Omental fat pad (tissue), 4 donors: ENCODE measurements at places on chromosomes 6 and 20. TPM values are rescaled to one million over a fixed set of nuclear protein-coding genes. Genes with fewer than 3 reads are reported as not detected.

DNA sequence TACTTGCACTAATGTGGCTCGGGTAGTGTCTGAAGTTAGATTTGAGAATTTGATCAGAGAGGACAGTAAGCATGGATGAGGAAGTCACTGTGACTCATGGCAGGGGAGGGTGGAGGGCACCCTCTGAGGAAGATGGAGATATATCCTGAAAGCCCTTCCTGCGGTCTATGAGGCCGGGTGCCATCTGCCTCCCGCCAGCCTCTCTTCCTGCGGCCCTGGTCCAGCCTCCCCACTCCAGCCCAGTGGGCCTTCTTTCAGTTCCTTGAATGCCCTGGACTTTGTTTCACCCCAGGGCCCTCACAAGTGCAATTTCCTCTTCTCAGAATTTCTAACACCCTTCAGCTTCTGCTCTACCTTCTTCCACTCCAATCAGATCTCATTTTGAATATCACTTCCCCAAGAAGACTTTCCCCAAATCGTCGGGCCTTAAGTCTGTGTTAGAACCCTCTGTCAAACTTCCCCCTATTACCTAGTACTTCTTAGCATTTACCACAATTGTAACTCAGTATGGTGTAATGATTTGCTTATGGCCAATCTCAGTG is 20.2 kb upstream of the TNFAIP3 start:
- no peak for DNase-seq

- DNase-seq: no peak
Measured at GRCh38 chr6:52059821-52060220, 27.6 kb downstream of the PKHD1 start.

DNA sequence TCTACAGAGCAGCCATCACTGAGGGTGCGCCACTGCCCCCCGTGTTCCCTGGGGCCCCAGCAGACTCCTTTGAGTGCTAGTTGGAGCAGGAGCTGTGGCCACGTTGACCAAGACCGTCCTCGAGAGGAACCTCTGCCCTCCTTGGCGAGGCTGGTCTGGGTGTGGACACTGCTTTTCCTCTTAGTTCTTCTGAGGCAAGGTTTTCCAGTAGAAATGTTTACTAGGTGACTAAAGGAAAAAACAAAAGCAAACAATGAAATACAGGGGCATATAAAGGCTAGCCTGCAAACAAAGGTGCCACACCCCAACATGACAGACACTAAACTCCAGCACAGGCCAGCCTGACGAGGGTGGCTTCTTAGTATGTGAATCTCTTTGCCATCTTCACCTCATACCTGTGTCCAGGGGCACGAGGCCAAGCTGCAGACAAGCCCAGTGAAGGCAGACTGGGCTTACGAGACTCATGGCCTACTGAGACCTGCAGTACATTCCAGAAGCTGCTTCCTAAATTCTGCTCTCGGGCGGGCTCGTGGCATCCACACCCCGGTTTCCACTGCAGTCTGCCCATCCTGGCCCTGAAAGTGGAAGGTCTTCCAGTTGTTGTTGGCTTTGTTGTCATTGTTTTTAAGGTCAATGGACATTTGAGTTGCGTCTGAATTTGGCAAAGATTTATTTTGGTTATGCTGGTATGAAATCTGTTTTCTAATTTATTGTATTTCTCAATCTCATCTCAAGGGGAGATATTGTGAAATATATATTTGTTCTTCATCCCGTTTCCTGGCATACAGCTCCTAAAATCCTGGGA is 39.2 kb downstream of the FAM50B start:
- no peak for DNase-seq

GRCh38 chr6:85458782-85459181 is 8.9 kb downstream of the NT5E start:
- no peak for DNase-seq

DNA sequence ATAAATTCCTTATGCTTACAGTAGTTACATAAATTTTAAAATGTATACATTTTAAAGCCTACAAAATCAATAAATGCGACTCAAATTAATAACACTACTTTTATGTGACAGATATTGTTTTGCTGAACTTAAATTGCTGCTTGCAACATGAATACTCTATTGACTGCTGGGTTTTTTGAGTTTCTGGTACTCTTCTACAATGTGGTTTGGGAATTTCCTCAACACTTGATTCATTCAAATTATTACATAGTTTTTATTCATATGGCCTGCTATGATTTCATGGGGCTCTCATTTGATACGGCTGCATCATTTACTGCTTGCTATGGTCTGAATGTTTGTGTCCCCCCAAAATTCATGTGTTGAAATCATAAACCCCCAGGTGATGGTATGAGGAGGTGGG is 2.3 kb upstream of the TXLNB start:
- DNase-seq: no peak

GRCh38 chr6:98463038-98464000 is 371.1 kb upstream of the POU3F2 start:
- no peak for DNase-seq

DNA sequence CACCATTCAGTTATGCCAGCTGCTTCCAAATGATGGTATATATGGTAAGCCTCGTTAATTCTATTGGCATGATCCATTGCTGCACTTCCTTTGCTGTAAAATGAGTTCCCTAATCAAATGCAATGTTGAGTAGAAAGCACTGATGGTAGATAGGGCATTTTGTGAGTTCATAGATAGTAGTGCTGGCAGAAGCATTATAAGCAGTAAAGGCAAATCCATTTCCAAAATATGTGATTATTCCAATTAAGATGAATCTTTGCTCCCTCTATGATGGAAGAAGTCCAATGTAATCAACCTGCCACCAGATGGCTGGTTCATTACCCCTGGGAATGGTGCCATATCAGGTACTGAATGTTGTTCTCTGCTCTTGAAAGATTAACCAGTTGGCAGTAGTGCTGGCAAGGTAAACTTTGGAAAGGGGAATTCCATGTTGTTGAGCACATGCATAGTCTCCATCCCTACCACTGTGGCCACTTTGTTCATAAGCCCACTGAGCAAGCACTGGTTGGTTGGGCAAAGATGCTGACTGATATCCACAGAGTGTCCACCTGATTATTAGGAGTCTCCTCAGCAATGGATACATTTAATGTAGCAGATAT is 5.6 kb upstream of the TBPL1 start:
- no peak for DNase-seq

DNA sequence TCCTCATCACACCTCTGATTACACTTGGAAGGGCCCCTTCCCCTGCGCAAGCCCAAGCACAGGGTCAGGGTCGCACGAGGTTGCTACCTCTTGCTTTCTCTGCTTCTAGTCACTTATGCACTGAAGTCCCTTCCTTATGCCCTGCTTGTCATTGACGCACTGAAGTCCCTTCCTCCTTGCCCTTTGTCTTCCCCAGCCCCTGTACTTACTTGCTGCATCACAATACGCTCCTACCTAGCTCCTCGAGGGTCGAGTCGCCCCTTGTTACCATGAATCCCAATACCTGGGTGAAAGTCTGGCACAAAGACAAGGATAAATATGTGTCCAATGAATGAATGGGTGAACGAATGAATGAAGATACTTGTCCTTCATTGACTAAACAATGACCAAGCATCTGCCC is 75.9 kb downstream of the LYRM4 start:
- no peak for DNase-seq

DNA sequence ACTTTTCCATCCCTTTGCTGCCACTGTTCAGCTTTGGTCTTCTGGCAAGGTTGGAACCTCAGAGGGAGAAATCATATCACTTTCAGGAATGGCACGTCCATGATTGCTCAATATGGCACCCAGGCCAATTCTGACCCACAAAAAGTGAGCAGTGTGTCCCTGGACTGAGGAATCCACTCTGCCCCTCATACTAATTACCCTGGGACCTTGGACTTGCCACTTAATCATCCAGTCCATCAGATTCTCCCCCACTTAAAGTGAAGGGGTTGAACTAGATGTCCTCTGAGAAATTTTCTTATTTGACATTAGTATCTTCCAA is 449.3 kb upstream of the CITED2 start:
- DNase-seq: no peak

Gene SENP6
- 94.2 TPM for total RNA-seq

Gene ZSCAN23
- 0.69 TPM for total RNA-seq

Gene IFT52
- total RNA-seq: 16.9 TPM

Gene SLC32A1
- not detected for total RNA-seq

Gene C20orf141
- total RNA-seq: not detected

Gene CST7
- total RNA-seq: 6.4 TPM
